ENCODE measurements at places on chromosomes 1 and 21.

- no peak for DNase-seq
Observed at GRCh38 chr1:57063406-57064125, 97.8 kb upstream of the C8B start.

GRCh38 chr1:40076895-40077312, 20.1 kb downstream of the PPT1 start:
- DNase-seq, result peak; percentile 35

DNA sequence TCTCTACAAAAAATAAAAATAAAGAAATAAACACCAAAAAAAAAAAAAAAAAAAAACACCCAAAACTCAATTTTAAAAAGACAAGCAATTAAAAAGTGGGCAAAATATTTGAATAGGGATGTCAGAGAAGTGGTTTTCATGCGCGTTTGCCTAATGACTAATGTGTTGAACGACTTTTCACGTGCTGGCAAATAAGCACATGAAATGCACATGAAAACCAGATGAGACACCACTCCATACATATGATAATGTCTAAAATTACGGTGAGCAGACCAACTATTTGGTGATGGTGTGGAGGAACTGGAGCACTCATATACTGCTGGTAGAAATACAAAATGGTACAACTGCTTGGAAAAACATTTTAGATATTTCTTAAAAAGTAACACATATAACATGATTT, 39.4 kb upstream of the UHMK1 start:
- no peak for DNase-seq

DNA sequence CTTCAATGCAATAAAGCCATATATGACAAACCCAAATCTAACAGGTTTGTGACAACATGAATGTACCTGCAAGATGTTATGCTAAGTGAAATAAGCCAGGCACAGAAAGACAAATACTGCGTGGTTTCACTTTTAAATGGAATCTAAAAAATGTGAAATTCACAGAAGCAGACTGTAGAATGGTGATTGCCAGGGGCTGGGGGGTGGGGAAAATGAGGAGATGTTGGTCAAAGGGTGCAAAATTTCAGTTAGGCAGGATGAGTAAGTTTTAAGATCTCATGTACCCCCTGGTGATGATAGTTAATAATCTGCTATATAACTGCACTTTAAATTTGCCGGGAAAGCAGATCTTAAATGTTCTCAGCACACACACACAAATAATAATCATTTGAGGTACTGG, 160.5 kb downstream of the PTBP2 start:
- DNase-seq, result no peak

- no peak for DNase-seq
Observed at GRCh38 chr1:53981220-53981619, 35.1 kb downstream of the LRRC42 start.

- DNase-seq, result no peak
Observed at GRCh38 chr1:212629450-212630157, 21.0 kb downstream of the ATF3 start.

GRCh38 chr1:29673669-29674626, 437.6 kb downstream of the PTPRU start:
- no peak for DNase-seq

GRCh38 chr1:200207711-200208126, 180.2 kb downstream of the NR5A2 start:
- DNase-seq, result no peak

GRCh38 chr1:55212349-55213150, 2.6 kb downstream of the USP24 start:
- DNase-seq, result no peak

- no peak for DNase-seq
Observed at GRCh38 chr1:68384872-68385411, 64.8 kb downstream of the RPE65 start.

DNA sequence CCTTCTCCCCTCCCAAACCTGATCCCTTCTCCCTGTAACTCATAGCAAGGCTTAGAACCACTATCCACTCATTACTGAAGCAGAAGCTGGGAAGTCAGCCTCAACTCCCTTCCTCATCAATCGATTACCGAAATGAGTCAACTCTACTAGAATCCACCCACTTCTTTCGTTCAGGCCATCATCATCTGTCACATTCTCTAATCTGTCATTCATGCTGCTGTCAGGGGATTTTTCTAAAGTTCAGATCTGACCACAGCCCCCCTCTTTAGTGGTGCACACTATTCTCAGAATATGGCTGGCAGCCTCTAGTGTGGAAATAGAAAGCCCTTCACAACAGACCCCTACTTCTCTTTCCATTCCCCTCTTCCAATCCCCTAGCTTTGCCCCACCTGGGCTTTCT, 5.1 kb downstream of the NT5C1A start:
- DNase-seq, result no peak

Measured in CD4-positive, alpha-beta T cell (primary cell).